ENCODE measurements at places on chromosomes 16 and 17. TPM values are rescaled to one million over a fixed set of nuclear protein-coding genes. Genes with fewer than 3 reads are reported as not detected.

DNAH9 gene
- not detected for total RNA-seq

TANGO6 gene
- total RNA-seq = 18.1 TPM

GRCh38 chr17:60325730-60326524, 66.0 kb downstream of the USP32 start:
- no peak for DNase-seq
- H3K36me3 ChIP-seq = peaks cover 3% of the 10 kb centered on the region
- H3K4me3 ChIP-seq = no peak overlapping the region
- no peaks in the 10 kb centered on the region for H3K4me1 ChIP-seq
- H3K27ac ChIP-seq = no peak overlapping the region

PRSS21 gene
- not detected for total RNA-seq

KRTAP1-1 gene
- total RNA-seq = not detected

DNA sequence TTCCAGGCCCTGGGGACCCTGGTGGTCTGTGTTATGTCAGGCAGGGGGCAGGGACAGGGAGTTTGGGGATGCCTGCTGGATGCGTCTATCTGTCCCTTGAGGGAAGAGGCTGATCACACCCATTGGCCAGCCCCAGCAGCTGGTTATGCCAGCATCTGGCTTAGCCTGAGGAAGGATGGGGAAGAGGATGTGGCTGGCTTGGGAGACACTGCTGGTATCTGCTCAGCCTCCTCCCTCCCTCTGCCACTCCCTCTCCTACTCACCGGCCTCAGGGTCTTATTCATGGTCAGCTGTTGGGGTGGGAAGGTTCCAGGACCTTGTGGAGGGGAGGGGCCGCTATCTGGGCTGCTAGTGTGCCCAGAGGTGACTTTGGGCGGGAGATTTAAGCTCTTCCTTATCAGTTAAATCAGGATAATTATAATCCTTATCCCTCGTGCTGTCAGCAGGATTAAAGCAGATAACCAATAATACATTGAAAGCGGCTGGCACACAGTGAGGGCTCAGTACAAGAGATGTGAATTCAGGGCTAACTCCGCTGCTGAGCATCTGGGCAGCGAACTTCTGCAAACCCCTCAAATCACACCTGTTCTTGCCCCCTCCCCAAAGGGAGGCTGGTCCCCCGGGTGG, 36.0 kb upstream of the MLKL start:
- H3K27ac ChIP-seq = no peak overlapping the region
- H3K27me3 ChIP-seq = no peaks in the 10 kb centered on the region
- no peak overlapping the region for H3K4me3 ChIP-seq
- no peaks in the 10 kb centered on the region for H3K36me3 ChIP-seq
- H3K4me1 ChIP-seq = peaks cover 42% of the 10 kb centered on the region
- no peak for DNase-seq

GRCh38 chr17:83171661-83172060, 92.3 kb downstream of the METRNL start:
- peaks cover 8% of the 10 kb centered on the region for H3K27me3 ChIP-seq
- H3K4me3 ChIP-seq = no peak overlapping the region
- H3K36me3 ChIP-seq = no peaks in the 10 kb centered on the region
- no peaks in the 10 kb centered on the region for H3K4me1 ChIP-seq
- H3K27ac ChIP-seq = no peak overlapping the region

SMTNL2 gene
- total RNA-seq = not detected

CIITA gene
- not detected for total RNA-seq

GRCh38 chr16:26680671-26681070, 386.1 kb upstream of the C16orf82 start:
- H3K36me3 ChIP-seq = no peaks in the 10 kb centered on the region
- H3K4me3 ChIP-seq = no peak overlapping the region

GPR179 gene
- not detected for total RNA-seq

MYH8 gene
- total RNA-seq = not detected

GRCh38 chr16:69747115-69747514, 7.6 kb downstream of the NOB1 start:
- H3K36me3 ChIP-seq = peaks cover 91% of the 10 kb centered on the region
- no peak overlapping the region for H3K27ac ChIP-seq
- H3K27me3 ChIP-seq = no peaks in the 10 kb centered on the region
- no peak for DNase-seq
- H3K4me3 ChIP-seq = no peak overlapping the region

DNA sequence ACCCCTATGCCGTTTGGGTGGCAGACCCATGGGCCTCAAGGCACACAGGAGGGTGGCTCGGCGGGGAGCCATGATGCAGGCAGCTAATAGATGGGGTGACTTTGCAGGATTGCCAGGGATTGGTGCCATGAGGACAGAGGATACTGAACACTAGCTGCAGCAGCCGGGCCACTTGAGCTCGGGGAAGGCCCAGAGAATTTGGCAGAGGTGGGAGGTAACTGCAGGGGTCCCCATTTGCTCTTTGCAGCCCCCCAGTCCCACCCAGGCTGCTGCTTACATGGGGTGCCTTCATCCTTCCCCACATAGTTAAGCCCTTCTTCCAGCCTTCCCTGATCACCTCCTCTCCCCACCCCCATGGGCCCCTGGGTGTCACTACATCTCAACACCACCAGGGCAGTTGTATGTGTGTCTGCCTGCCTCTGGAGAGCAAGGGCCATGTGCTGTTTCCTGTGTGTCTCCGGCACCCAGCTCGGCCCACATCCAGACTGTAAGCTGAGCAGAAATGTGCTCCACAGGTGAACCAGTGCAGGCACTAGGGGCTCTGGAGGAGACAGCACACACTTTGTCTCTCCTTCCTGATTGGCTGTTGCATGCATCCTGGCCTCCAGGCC, 52.0 kb downstream of the SREBF1 start:
- no peaks in the 10 kb centered on the region for H3K27me3 ChIP-seq
- H3K27ac ChIP-seq = no peak overlapping the region
- H3K4me3 ChIP-seq = no peak overlapping the region
- peaks cover 32% of the 10 kb centered on the region for H3K4me1 ChIP-seq
- H3K36me3 ChIP-seq = peaks cover 4% of the 10 kb centered on the region

IL21R gene
- total RNA-seq = 0.34 TPM

NXN gene
- total RNA-seq = 56.6 TPM

SYCE1L gene
- total RNA-seq = 0.32 TPM

DNA sequence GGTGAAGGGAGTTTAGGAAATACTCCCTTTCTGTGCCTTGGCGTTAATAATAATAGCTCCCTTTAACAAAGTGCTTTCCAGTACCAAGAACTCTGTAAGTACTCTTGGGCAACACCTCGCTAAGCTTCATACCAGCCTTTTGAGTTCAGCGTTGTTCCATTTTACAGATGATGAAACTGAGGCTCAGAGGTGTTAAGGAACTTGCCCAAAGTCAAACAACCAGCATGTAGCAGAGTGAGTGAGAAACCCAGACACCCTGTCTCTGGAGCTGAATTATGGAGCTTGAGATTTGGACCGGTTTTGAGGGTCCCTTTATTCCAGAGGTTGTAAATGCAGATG, 607 bp downstream of the KATNIP start:
- peaks cover 29% of the 10 kb centered on the region for H3K36me3 ChIP-seq
- DNase-seq = no peak
- peaks cover 33% of the 10 kb centered on the region for H3K4me1 ChIP-seq
- peak overlapping the region; percentile 86 for H3K27ac ChIP-seq
- no peaks in the 10 kb centered on the region for H3K27me3 ChIP-seq

DNA sequence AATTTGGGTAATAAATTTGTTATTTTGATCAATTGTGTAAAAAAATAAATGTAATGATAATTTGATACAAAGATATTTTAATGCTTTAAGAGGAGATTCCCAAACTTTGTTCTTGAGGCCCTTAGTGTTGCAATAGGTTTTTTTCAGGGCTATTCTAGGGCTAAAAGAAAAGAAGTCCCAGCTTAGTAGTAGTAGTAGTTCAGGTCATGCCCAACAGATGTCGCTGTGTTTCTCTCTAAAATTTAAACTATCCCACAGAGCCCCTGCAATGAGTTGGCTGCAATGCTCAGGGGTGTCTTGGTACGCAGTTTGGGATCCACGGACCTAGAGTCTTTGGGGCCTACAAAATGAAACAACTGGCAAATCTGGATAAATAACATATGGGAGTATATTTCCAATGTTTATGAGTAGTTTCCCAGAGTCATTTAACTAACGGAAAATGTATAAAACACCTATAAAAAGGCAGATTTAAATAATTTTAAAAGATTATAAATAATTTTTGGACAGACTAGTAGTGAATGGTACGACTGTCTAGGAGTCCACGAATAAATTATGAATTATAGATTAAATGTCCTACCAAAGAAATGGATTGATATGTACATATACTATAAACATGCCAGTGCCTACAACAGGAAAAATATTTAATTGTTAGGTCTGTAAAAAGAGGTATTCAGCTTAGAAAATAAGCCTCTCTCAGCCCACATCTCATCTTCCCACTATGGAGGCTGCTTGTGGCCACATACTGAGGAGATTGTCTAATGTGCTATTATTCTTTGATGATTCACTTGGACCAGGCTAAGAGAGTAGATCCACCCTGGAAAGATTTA, 228.5 kb upstream of the PMFBP1 start:
- no peaks in the 10 kb centered on the region for H3K36me3 ChIP-seq
- peaks cover 11% of the 10 kb centered on the region for H3K4me1 ChIP-seq
- no peak overlapping the region for H3K4me3 ChIP-seq
- peak; percentile 52 for DNase-seq
- no peaks in the 10 kb centered on the region for H3K27me3 ChIP-seq

GRCh38 chr16:56789360-56789759, 59.4 kb downstream of the NUP93 start:
- no peak for DNase-seq
- H3K4me3 ChIP-seq = no peak overlapping the region
- H3K27ac ChIP-seq = no peak overlapping the region
- no peaks in the 10 kb centered on the region for H3K27me3 ChIP-seq
- no peaks in the 10 kb centered on the region for H3K36me3 ChIP-seq

TEKT5 gene
- not detected for total RNA-seq

DNA sequence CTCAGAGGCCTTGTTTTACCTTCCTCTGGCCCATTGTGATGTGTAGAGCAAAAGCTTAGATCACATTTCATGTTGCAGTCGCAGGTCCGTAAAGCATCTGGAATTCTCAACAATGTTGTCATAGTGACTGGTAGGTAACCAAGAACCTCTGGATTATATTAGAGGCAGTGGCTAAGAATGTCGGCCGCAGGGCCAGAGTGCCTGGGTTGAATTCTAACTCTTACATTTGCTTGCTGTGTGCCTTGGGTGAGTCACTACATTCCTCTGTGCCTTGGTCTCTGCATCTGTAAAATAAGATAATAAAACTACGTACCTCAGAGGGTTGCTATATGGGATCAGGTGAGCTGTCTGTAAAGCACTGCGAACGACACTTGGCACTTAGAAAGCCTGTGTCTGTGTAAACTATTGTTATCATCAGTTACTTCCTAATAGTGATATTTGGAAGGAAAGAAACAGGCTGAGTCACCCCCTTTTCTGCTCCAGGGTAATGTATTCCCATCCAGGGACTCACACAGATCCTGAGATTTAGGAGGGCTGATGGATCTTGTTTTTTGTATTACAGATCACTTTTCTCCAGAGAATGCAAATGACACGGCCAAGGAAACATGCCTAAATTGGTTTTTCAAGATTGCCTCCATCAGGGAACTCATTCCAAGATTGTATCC, 52.2 kb downstream of the VPS35L start:
- peaks cover 24% of the 10 kb centered on the region for H3K36me3 ChIP-seq
- H3K4me3 ChIP-seq = no peak overlapping the region
- H3K27me3 ChIP-seq = no peaks in the 10 kb centered on the region
- H3K27ac ChIP-seq = no peak overlapping the region
- H3K4me1 ChIP-seq = no peaks in the 10 kb centered on the region

GRCh38 chr16:50146479-50147435, 6.3 kb upstream of the TENT4B start:
- H3K27me3 ChIP-seq = no peaks in the 10 kb centered on the region
- H3K4me3 ChIP-seq = no peak overlapping the region
- peaks cover 10% of the 10 kb centered on the region for H3K4me1 ChIP-seq
- peak; percentile 15 for DNase-seq
- H3K36me3 ChIP-seq = no peaks in the 10 kb centered on the region
- H3K27ac ChIP-seq = no peak overlapping the region

DNA sequence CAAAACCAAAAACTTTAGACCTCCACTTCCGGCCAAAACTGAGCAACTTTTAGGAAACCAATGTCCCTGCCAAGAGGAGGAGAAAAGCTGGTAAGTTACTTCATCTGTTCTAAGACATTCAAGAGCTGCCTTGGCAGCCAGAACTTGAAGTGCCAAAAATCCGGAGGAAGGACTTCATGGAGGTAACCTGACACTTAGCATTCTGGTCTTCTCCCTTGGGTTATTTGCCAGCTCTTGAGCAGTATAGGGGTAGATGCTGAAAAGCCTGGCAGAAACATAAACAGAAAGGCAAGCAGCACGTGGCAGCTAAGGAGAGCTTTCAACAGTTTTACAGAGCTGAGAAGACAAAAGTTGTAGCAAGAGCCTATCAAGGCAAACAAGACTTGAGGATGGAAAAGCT, 53.2 kb downstream of the CDYL2 start:
- no peaks in the 10 kb centered on the region for H3K4me1 ChIP-seq
- H3K27ac ChIP-seq = no peak overlapping the region
- H3K4me3 ChIP-seq = no peak overlapping the region
- no peak for DNase-seq

PSMC3IP gene
- 22.3 TPM for total RNA-seq

DNA sequence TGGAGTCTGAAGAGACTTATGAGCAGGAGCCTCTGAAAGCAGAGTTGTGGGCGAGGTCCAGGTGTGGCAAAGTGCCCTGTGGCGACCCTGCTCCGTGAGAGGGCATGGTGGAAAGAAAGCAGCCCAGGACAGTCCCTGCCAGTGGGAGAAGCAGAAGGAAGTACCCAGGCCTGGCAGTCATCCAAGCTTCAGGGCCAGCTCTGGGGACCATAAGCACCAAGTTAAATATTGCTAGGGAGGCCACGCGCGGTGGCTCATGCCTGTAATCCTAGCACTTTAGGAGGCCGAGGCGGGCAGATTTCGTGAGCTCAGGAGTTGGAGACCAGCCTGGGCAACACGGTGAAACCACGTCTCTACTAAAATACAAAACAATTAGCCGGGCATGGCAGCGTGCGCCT, 4.9 kb upstream of the ASGR1 start:
- no peaks in the 10 kb centered on the region for H3K4me1 ChIP-seq
- H3K36me3 ChIP-seq = no peaks in the 10 kb centered on the region
- H3K27ac ChIP-seq = no peak overlapping the region

GRCh38 chr17:6498901-6499540, 54.8 kb downstream of the PIMREG start:
- no peaks in the 10 kb centered on the region for H3K4me1 ChIP-seq
- H3K36me3 ChIP-seq = peaks cover 5% of the 10 kb centered on the region
- DNase-seq = no peak
- no peak overlapping the region for H3K27ac ChIP-seq

GRCh38 chr16:4609200-4610010, 5.3 kb downstream of the UBALD1 start:
- peaks cover 39% of the 10 kb centered on the region for H3K36me3 ChIP-seq
- H3K27ac ChIP-seq = no peak overlapping the region
- H3K27me3 ChIP-seq = no peaks in the 10 kb centered on the region

- H3K4me1 ChIP-seq = no peaks in the 10 kb centered on the region
- H3K36me3 ChIP-seq = no peaks in the 10 kb centered on the region
- H3K4me3 ChIP-seq = no peak overlapping the region
- no peak for DNase-seq
- H3K27me3 ChIP-seq = peaks cover 8% of the 10 kb centered on the region
Measured at GRCh38 chr17:51912939-51913338, 245.6 kb downstream of the CA10 start.

ZPBP2 gene
- total RNA-seq = not detected
